Substantia nigra (tissue), 51 donors: ENCODE measurements at places on chromosomes 13 and 19.

DNA sequence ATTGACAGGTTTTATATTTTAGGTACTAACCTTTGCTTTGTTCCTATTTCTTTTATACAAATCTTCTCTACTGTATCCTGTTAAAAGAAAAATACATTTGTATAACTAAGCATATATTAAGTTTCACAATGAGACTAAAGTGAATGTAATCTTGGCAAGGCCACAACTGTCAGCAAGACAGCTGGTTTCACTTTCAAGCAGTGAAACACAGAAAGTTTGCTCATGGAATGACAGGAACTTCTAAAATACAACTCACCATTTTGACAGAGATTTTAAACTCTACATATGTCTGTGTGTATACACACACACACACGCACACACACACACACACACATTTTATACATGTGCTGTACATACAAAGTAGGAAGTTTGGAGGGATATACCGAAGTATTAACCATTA is 53.3 kb downstream of the PARP4 start:
- DNase-seq: no peak

DNA sequence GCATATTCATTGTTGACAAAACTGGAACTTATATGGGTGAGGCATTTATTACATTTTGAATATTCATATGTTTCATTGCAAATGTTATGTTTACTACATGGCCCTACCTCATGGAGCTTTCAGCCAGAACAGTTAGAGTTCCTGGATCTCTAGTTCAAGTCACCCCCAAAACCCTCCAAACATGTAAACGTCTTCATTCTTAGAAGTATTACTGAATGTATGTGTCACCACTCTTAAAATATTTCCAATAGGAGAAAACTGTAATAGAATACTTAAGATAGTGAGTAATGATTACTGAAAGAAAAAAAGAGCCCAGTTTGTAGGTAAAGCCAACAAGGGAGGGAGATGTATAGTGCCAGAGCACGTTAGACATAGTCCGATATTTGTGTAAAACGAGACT is 23.5 kb downstream of the URI1 start:
- DNase-seq: no peak

DNA sequence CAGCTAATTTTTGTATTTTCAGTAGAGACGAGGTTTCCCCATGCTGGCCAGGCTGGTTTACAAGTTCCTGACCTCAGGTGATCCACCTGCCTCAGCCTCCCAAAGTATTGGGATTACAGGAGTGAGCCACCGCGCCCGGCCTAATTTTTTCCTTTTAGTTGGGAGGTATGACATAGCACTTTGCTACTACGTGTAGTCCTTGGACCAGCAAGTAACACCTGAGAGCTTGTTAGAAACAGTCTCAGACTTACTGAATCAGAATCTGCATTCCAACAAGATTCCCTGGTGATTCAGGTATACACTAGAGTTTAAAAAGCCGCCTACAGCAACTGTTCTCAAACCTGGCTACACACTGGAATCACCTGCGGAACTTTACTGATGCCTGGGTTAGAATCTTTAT is 1.8 kb upstream of the FARP1 start:
- DNase-seq: no peak

DNA sequence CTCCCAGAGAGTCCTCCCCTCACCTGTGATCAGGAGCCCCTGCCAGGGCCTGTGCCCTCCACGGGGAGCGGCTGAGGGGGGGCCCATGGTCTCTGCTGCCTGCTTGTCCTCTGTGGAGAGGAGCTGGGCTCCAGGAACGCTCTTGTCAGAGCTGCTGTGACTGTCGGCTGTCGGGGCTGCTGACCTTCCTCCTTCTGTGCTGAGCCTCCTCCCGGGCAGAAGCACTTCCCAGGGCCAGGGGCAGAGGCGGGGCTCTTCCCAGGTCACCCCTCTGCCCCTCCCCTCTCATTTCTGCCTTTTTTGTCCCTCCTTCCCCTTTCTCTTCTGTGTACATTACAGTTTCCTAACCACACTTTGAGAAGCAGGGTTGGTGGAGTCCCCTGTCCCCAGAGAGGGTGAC is at the start of gene CEACAM4:
CEACAM4 (minus strand) TSS at position 198 of the 400 bp plus-strand sequence; CDS start at position 87, 111 bp downstream.
- DNase-seq: peak; percentile 15

GRCh38 chr19:9856609-9857008 is 21.5 kb downstream of the PIN1 start:
- DNase-seq: no peak

- DNase-seq: no peak
Measured at GRCh38 chr13:68888832-68889231, 1218.8 kb upstream of the ATXN8OS start.

GRCh38 chr13:44837250-44837649 is 152.0 kb downstream of the NUFIP1 start:
- no peak for DNase-seq

DNA sequence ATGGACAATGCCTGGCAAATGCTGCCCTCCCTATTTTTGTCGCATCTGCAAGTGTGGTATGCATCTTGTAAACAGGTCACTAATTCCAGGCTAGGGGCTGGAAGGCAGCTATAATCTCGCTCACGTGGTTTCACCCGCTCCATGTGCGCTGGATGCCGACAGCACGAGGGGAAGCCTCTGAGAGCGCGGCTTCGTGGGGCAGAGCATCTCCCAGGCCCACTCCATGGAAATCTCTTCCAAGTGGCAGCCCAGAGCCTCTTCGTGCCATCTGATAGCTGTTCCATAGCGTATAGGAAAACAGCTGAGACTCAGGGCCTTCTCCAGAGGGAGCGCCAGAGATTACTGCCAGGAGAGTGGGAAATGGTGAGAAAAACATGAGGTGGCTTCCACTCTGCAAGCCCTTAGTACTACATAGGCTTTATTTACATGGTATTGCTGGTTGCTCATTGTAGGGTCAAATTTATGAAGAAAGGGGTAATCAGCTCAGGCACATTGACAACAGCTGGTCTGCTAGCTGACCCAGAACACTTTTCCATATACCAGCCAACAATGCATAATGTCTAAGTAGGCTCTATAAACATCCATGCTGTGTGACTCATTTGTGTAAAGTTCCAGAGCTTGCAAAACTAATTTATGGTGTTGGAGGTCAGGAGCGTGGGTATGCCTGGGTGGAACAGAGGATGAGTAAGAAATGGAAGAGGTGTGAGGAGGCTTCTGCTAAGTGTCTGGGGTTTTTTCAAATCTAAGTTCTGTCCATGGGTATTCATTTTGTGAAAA is 165.2 kb downstream of the SHISA2 start:
- DNase-seq: no peak

- DNase-seq: no peak
Measured at GRCh38 chr13:20769091-20769490, 4.7 kb downstream of the EEF1AKMT1 start.

DNA sequence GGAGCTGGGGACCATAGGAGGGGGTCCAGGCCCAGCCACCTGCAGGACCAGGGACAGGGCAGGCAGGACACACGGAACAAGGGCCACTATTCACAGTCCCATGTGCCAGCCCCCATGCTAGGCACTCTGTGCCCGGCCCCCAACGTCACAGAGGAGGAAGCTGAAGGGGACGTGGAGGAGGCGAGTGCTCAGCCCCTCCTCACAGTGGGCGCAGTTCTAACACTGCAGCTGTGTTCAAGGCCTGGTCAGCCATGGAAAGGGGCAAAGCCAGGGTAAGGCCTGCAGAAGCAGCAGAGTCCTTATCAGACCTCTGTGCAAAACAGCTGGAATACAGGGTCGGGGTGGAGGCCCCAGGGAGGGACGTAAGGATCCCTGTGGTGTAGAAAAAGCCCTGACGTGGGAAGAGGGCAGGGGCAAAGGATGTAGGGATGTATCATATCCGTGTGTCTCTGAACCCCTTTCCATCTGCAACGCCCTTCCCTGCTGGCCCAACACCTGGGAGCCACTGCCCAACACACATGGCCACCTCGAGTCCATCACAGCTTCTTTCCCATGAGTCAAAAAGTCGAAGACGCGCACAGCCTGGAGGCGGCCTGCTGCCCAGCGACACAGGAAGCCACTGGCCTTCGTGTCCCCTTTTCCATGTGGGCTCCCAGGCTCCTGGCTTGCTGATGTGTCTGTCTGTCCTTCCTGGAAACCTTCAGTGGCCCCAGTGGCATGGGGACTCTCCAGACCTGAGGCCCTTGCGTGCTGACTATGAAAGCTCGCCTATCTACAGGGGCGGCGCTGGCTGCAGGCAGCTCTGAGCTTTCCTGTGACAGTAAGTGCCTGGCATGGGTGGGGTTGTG is 28.0 kb downstream of the SH3GL1 start:
- no peak for DNase-seq

- no peak for DNase-seq
Measured at GRCh38 chr13:23771956-23772355, 117.2 kb downstream of the MIPEP start.

- no peak for DNase-seq
Measured at GRCh38 chr19:3132971-3133792, 2.7 kb upstream of the GNA15 start.

- no peak for DNase-seq
Measured at GRCh38 chr13:77916488-77916887, 2.1 kb downstream of the EDNRB start.

DNA sequence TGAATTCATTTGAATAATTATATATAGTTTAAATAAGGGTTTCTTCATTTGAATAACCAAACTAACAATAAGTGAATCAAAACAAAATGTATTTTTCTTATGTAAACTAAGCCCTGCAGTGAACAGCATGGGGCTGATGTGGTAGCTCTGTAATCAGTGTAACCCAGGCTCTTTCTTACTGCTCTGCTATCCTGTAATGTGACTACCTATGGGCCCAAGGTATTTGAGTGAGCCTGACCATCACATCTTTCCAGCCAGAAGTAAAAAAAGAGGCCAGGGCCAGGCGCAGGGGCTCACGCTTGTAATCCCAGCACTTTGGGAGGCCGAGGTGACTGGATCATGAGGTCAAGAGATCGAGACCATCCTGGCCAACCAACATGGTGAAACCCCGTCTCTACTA is 494.6 kb downstream of the DCT start:
- no peak for DNase-seq

DNA sequence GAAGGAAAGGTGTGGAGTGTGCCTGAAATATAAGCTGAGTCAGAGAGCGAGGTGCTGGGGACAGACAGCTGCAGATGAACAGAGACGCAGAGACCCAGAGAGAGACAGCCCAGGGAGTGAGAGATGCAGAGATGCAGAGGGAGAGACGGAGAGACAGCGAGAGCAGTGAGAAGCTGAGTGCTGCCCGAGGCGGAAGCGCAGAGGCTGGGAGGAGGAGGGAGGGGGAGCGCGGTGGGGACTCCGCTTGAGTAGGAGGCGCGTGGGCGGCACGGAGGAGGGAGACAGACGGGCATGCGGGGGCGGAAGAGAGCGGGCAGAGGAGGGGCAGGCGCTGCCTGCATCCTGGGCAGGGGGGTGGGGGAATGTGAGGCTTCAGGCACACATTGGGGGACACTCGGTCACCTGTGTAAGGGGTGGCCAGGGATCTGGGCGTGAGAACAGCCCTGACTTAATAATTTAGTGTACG is 25.7 kb downstream of the SLC8A2 start:
- DNase-seq: peak; percentile 60
